Neural progenitor cell (in vitro differentiated cells): ENCODE measurements at places on chromosomes 11 and 22.

DNA sequence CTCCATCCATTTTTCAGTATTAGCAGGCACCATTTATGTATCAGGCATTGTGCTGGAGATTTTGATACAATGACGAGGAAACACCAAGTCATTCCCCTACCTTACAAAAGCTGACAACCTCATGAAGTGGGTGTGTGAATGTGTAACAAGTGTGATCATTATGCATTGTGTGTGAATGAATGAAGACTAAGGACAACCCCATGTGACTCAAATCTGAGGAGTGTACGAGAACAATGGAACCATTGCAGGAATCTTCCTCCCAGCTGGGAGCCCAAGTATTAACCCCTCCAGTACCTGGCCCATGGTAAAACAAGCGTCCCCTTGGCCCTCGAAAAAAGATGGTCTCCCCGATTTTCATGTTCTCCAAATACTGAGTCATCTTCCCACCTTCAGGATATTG lies 4.4 kb downstream of the CYB5R2 start:
- no peaks in the 10 kb centered on the region for H3K36me3 ChIP-seq
- no peaks in the 10 kb centered on the region for H3K27me3 ChIP-seq
- DNase-seq: no peak
- H3K4me3 ChIP-seq: no peak overlapping the region
- peaks cover 34% of the 10 kb centered on the region for H3K4me1 ChIP-seq

DNA sequence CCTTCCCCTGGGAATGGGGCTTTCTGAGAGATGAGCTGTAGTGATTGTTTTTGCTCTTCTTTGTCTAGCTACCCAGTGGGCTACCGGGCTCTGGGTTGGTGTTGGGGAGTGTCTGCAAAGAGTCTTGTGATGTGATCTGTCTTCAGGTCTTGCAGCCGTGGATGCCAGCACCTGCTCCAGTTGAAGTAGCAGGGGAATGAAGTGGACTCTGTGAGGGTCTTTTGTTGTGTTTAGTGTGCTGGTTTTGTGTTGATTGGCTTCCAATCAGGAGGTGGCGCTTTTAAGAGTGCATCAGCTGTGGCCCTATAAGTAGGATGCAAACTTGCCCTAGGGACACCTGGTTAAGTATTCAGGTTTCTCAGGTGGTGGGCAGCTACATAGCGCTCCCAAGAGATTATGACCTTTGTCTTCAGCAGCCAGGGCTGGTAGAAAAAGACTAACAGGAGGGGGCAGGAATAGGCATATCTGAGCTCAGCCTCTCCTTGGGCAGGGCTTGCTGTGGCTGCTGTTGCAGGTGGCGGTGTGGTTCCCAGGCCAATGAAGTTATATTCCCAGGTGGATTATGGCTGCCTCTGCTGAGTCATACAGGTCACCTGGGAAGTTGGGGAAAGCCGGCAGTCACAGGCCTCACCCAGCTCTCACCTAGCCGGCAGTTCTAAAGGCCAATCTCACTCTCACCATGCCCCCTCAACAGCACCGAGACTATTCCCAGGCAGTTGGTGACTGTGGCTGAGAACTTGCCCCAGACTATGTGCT lies 315.7 kb upstream of the C11orf87 start:
- H3K4me3 ChIP-seq: no peak overlapping the region
- no peak overlapping the region for H3K27ac ChIP-seq
- DNase-seq: peak; percentile 57
- H3K36me3 ChIP-seq: no peaks in the 10 kb centered on the region
- no peaks in the 10 kb centered on the region for H3K27me3 ChIP-seq

DNA sequence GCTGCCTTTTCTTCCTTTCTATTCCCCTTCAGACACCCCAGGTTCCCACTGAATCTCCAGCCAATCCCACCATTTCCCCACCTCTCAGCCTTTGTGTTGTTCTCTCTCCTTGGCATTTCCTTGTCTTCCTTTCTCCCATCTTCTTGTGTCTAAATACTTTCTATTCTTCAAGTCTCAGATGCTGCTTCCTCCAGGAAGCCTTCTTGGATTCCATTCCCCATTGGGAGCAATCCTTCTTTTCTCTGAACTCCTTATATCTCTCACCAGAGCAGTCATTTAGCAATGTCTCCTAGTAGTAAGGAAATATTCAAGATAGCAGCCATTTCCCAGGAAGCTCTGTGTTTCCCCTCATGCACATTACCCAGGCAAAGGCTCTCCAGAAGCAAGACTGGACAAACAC lies 15.4 kb downstream of the YPEL4 start:
- no peak overlapping the region for H3K27ac ChIP-seq
- no peak overlapping the region for H3K4me3 ChIP-seq
- no peaks in the 10 kb centered on the region for H3K36me3 ChIP-seq
- no peaks in the 10 kb centered on the region for H3K27me3 ChIP-seq

- H3K4me1 ChIP-seq: no peaks in the 10 kb centered on the region
- H3K27ac ChIP-seq: no peak overlapping the region
- H3K4me3 ChIP-seq: no peak overlapping the region
- H3K27me3 ChIP-seq: no peaks in the 10 kb centered on the region
- DNase-seq: no peak
- H3K36me3 ChIP-seq: no peaks in the 10 kb centered on the region
Measured at GRCh38 chr11:35216962-35217678, 78.1 kb downstream of the CD44 start.

DNA sequence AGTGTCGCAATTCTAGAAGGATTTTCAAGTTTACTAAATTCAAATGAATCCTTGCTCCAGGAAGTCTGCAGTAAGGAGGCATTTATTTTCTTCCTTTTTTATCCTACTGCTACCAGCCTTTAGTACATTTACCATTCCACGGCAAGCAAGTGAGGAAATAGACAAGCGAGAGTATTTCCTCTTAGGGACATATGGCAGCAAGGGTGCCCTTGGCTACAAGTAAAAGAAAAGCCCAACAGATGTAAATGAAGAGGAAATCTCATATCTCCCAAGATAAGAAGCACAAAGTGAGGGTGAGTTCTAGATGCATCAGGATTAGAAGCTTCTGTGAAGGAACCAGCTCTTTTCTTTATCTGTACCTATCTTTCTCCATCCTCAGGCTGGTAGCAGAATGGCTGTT lies 37.8 kb upstream of the FZD4 start:
- H3K36me3 ChIP-seq: no peaks in the 10 kb centered on the region
- no peak overlapping the region for H3K4me3 ChIP-seq

GRCh38 chr11:8649361-8649760 lies 33.1 kb downstream of the TRIM66 start:
- H3K36me3 ChIP-seq: no peaks in the 10 kb centered on the region
- H3K4me3 ChIP-seq: no peak overlapping the region
- H3K27ac ChIP-seq: no peak overlapping the region
- H3K4me1 ChIP-seq: no peaks in the 10 kb centered on the region
- DNase-seq: no peak
- no peaks in the 10 kb centered on the region for H3K27me3 ChIP-seq

DNA sequence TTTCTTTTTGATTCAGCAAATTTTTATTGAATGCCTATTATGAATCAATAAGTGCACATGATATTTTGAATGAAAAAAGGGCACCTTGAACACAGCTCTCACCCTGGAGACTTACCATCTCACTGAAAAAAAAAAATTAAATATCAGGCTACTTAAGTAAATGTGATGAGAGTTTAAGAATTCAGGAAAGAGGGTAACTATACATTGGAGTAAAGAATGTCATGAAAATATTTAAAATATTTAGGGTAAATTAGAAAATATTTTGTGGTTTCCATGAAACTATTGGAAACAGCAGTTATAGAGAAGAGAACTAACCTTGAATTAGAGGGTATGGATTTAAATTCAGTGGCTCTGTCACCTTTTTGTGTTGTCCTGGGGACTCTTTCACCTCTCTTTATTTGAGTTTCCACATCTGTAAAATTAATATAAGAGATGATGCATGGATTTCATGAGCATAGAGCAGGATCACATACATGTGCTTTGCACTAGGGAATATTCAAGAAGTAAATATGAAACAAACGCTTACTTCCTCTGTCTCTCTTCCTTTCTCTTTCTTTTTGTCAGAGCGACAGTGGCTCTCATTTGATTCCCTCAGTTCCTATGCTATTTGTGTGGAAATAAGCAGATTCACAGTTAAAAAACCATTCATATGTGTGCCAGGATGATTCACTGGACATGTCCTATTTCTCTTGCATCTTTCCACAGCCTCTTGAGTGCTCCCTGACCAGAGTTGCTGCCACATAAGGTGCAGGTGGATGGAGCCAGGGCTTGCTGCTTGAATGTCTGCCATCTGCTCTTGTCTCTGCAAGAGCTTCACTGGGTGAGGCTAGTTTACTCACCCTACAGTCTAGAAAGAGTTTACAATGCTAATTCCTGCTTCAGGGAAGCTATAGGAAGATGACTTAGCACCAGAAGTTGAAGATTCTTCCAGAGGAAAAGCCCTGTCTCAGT lies 533.1 kb downstream of the ETS1 start:
- H3K27ac ChIP-seq: no peak overlapping the region
- no peak for DNase-seq
- H3K4me1 ChIP-seq: no peaks in the 10 kb centered on the region
- H3K4me3 ChIP-seq: no peak overlapping the region
- no peaks in the 10 kb centered on the region for H3K36me3 ChIP-seq
- H3K27me3 ChIP-seq: no peaks in the 10 kb centered on the region

DNA sequence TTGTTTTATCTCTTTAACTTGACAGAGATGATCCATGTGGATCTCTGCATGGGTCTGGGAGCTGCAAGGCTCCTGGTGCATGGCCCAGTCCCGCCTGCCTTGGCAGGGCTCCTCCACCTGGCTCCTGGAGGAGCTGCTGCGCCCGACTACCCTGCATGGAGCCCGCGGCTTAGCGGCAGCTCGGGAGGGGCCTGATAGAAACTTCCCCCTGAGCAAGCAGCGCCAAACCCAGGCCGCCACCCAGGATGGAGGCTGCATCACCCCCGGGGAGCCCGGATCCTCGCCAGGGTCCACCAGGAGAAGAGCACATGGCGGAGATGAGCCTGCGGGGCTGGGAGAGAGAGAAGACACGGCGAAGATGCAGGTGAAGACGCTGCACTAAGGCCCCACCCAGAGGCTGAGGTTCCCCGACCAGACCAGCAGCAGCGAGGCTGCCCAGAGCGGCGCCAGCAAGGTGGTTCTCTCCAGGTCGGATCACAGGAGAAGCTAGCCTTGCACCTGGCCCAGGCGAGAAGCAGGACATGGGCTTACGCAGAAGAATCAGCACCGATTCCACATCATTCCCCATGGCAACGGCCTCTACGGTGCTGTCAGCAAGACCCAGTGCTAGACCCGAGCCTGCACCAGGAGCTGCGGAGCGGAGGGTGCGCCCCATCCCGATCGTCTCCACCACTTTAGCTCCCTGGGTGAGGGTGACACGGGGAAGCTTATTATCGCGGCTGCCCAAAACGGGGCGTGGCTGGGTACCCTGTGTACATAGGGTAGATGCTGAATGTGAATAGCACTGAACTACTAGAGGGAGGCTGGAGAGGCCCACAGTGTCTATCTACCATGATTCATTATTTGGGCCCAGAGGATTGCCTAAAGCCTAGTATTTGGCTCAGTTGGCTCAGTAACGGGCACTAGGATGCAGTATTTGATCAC lies 41.3 kb upstream of the VPREB1 start:
- H3K4me3 ChIP-seq: no peak overlapping the region
- peaks cover 100% of the 10 kb centered on the region for H3K27me3 ChIP-seq
- DNase-seq: no peak
- H3K36me3 ChIP-seq: no peaks in the 10 kb centered on the region
- H3K4me1 ChIP-seq: no peaks in the 10 kb centered on the region
- H3K27ac ChIP-seq: no peak overlapping the region

GRCh38 chr11:124899383-124900145 lies 1.9 kb upstream of the ROBO4 start:
- H3K27ac ChIP-seq: no peak overlapping the region
- peaks cover 24% of the 10 kb centered on the region for H3K27me3 ChIP-seq
- no peak for DNase-seq
- H3K36me3 ChIP-seq: no peaks in the 10 kb centered on the region

GRCh38 chr11:76466666-76467065 lies 21.8 kb downstream of the EMSY start:
- no peak overlapping the region for H3K27ac ChIP-seq
- DNase-seq: no peak
- peaks cover 33% of the 10 kb centered on the region for H3K36me3 ChIP-seq
- no peak overlapping the region for H3K4me3 ChIP-seq

DNA sequence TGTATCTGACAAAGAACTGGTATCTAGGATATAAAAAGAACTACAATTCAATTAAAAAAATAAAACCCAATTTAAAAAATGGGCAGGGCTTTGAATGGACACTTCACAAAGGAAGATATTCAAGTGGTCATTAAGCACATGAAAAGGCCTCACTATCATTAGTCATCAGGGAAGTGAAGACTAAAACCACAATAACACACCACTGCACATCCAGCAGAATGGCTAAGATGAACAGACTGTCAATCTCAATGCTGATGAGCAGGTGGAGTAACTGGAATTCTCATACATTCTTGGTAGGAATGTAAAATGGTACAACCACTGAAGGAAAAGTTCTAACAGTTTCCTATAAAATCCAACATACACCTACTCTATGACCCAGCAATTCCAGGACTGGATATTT lies 8.9 kb downstream of the HPS4 start:
- H3K4me1 ChIP-seq: peaks cover 6% of the 10 kb centered on the region
- H3K27ac ChIP-seq: no peak overlapping the region
- H3K4me3 ChIP-seq: no peak overlapping the region
- no peaks in the 10 kb centered on the region for H3K27me3 ChIP-seq
